ENCODE measurements at places on chromosomes 3 and 15. TPM values are rescaled to one million over a fixed set of nuclear protein-coding genes. Genes with fewer than 3 reads are reported as not detected.

The CYP19A1 gene
- total RNA-seq, result 3.5 TPM

The GUCA1C gene
- total RNA-seq, result not detected

The CAMK2N2 gene
- not detected for total RNA-seq

The SLC24A5 gene
- not detected for total RNA-seq

The CD96 gene
- total RNA-seq, result 0.17 TPM

The THAP10 gene
- total RNA-seq, result 3.4 TPM

The SLC9C1 gene
- total RNA-seq, result 0.17 TPM

DNA sequence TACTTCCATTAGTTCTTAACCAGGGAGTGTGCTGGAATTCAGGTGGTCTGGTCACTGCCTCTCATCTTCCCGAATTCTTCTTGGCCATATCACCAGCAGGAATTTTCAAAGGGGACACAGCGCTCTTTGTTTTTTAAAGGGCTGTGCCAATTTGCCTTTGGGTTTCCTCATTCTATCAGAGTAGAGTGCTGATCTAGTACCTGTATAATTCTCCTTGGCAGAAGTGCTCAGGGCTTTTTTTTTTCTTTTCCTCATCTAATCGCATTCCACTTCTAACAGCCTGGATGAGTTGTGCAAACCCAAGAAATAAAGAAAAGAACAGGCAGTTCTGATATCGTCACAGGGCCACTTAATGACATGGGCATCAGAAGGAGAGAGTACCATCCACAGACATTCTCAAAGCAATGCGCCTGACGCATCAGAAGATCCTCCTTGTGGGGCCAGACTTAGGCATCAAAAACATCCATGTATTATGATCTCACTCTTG is 121.0 kb downstream of the ASB7 start:
- peak overlapping the region; percentile 68 for H3K27ac ChIP-seq
- no peaks in the 10 kb centered on the region for H3K27me3 ChIP-seq
- H3K4me1 ChIP-seq, result peaks cover 14% of the 10 kb centered on the region
- no peak overlapping the region for H3K4me3 ChIP-seq
- no peaks in the 10 kb centered on the region for H3K36me3 ChIP-seq

GRCh38 chr3:175729466-175729865 is 870.3 kb downstream of the NAALADL2 start:
- H3K36me3 ChIP-seq, result no peaks in the 10 kb centered on the region
- H3K27me3 ChIP-seq, result no peaks in the 10 kb centered on the region
- no peak overlapping the region for H3K27ac ChIP-seq
- DNase-seq, result no peak
- H3K4me3 ChIP-seq, result no peak overlapping the region
- no peaks in the 10 kb centered on the region for H3K4me1 ChIP-seq

DNA sequence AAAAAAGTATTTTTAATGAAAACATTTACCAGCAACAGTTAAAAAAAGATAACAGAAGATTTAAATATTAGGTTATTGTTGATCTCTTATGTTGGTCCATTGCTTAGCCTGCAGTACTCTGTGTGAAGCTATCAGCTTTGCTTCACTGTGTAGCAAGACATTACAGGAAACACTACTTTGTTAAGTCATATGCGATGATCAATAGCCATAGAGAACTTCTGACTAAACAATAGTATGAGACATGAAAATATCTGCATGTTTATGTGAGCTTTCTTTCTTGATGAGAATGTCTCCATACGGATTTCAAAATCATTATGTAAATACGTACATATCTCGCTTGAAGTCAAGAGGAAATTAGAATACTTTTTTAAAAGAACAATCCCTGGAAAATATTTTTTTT is 27.0 kb upstream of the CAPN3 start:
- no peaks in the 10 kb centered on the region for H3K27me3 ChIP-seq
- H3K4me3 ChIP-seq, result no peak overlapping the region
- H3K36me3 ChIP-seq, result peaks cover 46% of the 10 kb centered on the region
- H3K4me1 ChIP-seq, result no peaks in the 10 kb centered on the region
- H3K27ac ChIP-seq, result no peak overlapping the region

DNA sequence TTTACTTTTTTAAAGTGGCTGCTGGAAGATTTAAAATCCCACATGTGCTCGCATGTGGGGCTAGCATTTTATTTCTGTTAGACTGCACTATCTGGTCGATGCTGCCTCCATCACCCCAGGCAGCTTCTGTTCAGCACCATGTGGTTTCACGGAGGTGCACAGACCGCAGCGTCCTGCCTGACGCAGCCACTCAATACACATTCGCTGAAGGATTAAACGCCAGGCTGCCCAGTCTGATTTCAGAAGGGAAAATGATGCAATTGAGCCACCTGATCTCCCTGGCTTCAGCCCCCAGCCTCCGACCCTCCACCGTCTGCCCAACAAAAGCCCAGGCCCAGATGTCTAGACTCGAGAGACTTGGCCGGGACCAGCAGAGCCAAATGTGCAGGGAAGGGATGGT is 84.5 kb downstream of the MEGF11 start:
- H3K4me3 ChIP-seq, result no peak overlapping the region
- no peak overlapping the region for H3K27ac ChIP-seq
- no peaks in the 10 kb centered on the region for H3K4me1 ChIP-seq

DNA sequence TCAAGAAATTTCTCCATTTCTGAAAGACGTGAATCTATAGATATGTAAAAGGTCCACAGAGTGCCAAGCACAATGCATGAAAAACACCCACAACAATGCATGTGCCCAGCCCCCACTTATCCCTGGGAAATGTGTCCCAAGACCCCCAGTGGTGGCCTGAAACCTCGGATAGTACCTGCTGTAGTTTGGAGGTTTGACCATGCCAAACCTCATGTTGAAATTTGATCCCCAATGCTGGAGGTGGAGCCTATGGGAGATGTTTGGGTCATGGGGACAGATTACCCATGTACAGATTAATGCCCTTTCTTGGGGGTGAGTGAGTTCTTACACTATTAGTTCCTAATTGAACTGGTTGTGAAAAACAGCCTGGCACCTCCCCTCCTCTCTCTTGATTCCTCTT is 21.4 kb upstream of the MYZAP start:
- H3K27ac ChIP-seq, result no peak overlapping the region
- H3K4me3 ChIP-seq, result no peak overlapping the region
- no peaks in the 10 kb centered on the region for H3K36me3 ChIP-seq
- H3K27me3 ChIP-seq, result no peaks in the 10 kb centered on the region
- no peak for DNase-seq

- H3K27ac ChIP-seq, result no peak overlapping the region
- no peaks in the 10 kb centered on the region for H3K4me1 ChIP-seq
- DNase-seq, result no peak
- H3K27me3 ChIP-seq, result no peaks in the 10 kb centered on the region
- H3K36me3 ChIP-seq, result no peaks in the 10 kb centered on the region
- H3K4me3 ChIP-seq, result no peak overlapping the region
Observed at GRCh38 chr3:147157631-147158030, 248.7 kb downstream of the ZIC4 start.

GRCh38 chr3:16548721-16549120 is 35.2 kb upstream of the RFTN1 start:
- peak; percentile 24 for DNase-seq
- H3K4me3 ChIP-seq, result no peak overlapping the region
- H3K27me3 ChIP-seq, result no peaks in the 10 kb centered on the region
- H3K36me3 ChIP-seq, result no peaks in the 10 kb centered on the region
- H3K4me1 ChIP-seq, result peaks cover 19% of the 10 kb centered on the region

DNA sequence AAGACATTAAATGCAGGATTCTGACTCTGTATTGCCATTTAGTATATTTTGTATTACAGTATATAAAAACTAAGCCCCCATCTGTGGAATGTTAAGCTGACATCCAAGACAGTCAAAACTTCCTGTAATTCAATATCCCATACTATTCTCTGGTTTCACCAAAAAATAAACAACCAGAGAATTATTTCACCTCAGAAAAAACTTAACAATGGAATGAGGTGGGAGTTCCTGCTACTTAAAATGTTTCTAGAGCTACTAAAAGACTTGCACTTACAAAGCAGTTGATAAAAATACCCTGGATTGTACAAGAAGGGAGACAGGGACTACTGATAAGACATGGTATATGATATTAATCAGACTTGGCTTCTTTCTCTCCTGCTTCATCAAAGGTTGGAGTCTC is 8.3 kb downstream of the ARL13B start:
- H3K4me1 ChIP-seq, result no peaks in the 10 kb centered on the region
- H3K27me3 ChIP-seq, result no peaks in the 10 kb centered on the region
- H3K36me3 ChIP-seq, result no peaks in the 10 kb centered on the region
- H3K27ac ChIP-seq, result no peak overlapping the region

GRCh38 chr3:113867506-113867905 is 28.9 kb downstream of the GRAMD1C start:
- H3K4me1 ChIP-seq, result no peaks in the 10 kb centered on the region
- H3K27me3 ChIP-seq, result no peaks in the 10 kb centered on the region
- H3K4me3 ChIP-seq, result no peak overlapping the region
- H3K36me3 ChIP-seq, result no peaks in the 10 kb centered on the region
- no peak overlapping the region for H3K27ac ChIP-seq

- H3K27ac ChIP-seq, result peak overlapping the region; percentile 80
- DNase-seq, result no peak
- H3K4me1 ChIP-seq, result peaks cover 91% of the 10 kb centered on the region
- no peaks in the 10 kb centered on the region for H3K36me3 ChIP-seq
- H3K27me3 ChIP-seq, result no peaks in the 10 kb centered on the region
- no peak overlapping the region for H3K4me3 ChIP-seq
Observed at GRCh38 chr15:67133738-67134066, 68.3 kb downstream of the SMAD3 start.

- no peak overlapping the region for H3K27ac ChIP-seq
- DNase-seq, result no peak
- H3K36me3 ChIP-seq, result no peaks in the 10 kb centered on the region
- H3K4me1 ChIP-seq, result peaks cover 8% of the 10 kb centered on the region
- H3K27me3 ChIP-seq, result no peaks in the 10 kb centered on the region
Observed at GRCh38 chr15:23482764-23483489, 35.9 kb upstream of the GOLGA6L2 start.

- no peaks in the 10 kb centered on the region for H3K4me1 ChIP-seq
- no peaks in the 10 kb centered on the region for H3K36me3 ChIP-seq
- no peak overlapping the region for H3K27ac ChIP-seq
Observed at GRCh38 chr15:76116138-76116885, 56.5 kb downstream of the TMEM266 start.

DNA sequence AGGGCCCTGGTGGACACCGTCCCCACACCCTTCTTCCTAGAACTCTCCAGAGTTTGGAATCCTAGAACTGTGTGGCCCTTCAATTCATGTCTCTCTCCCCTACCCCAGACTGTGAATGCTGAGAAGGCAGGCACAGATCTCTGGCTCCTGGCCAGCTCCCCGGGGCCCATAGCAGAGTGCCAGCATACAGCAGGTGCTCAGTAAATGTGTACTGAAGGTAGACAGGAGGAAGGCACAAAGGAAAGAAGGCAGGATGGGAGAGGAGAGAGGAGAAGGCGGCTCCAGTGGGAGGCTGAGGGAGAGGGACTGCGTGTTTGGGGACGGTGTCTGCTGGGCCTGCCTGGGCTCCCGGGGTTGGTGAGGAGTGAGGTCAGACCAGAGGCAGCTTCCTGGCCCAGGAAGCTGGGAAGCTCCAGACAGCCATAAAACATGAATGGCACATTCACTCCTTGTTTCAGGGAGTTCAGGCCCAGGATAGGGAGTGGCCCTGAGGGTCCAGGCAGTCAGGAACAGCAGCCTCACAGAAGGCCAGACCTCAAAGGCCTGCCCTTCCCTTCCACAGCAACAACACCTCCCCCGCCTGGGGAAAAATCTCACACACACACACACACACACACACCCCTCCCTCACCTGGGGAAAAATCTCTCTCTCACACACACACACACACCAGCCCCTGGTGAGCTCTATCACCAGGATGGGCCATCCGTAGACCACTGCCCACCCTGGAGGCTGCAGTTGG is 137.1 kb upstream of the PRR20G start:
- peaks cover 9% of the 10 kb centered on the region for H3K4me1 ChIP-seq
- H3K27me3 ChIP-seq, result peaks cover 77% of the 10 kb centered on the region
- no peaks in the 10 kb centered on the region for H3K36me3 ChIP-seq
- no peak overlapping the region for H3K27ac ChIP-seq

DNA sequence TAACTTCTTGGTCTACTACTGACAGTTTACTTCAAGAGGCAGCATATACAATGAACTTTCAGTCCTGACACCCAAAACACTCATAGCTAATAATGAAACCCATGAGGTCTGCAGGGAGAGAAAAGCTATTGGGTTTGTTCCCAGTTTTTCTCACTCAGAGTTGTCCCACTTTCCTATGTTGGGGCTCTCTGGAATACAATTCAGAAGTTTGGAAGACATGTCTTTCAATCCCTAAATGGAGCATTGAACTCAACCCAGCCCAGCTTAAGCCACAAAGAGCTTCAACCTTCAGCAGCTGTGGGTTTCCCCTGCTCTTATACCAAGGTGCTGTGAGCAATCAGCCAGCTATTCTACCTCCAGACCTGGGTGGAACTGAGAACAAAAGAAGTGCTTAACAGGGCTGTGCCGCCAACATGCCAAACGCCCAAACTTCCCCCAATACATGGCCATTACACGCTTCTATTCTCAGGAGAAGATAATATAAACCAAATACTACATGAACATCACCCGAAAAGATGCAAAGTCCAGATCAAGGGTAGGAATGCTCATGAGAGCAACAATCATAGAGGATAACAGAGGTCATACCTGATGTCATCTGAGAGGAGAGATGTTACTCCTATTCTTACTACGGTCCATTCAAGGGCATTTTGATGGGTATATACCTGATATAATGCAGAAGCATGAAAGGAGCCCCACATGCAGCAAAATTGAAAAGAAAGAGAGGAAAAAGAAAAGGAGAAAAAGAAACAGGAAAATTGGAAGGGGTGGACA is 131.2 kb upstream of the TGFBR2 start:
- H3K27me3 ChIP-seq, result no peaks in the 10 kb centered on the region
- H3K27ac ChIP-seq, result no peak overlapping the region
- no peaks in the 10 kb centered on the region for H3K36me3 ChIP-seq
- no peak overlapping the region for H3K4me3 ChIP-seq
- no peak for DNase-seq

GRCh38 chr3:50100386-50100785 is 11.7 kb downstream of the RBM5 start:
- peaks cover 100% of the 10 kb centered on the region for H3K36me3 ChIP-seq
- no peak for DNase-seq
- no peaks in the 10 kb centered on the region for H3K27me3 ChIP-seq
- H3K4me1 ChIP-seq, result no peaks in the 10 kb centered on the region
- no peak overlapping the region for H3K27ac ChIP-seq
- no peak overlapping the region for H3K4me3 ChIP-seq

DNA sequence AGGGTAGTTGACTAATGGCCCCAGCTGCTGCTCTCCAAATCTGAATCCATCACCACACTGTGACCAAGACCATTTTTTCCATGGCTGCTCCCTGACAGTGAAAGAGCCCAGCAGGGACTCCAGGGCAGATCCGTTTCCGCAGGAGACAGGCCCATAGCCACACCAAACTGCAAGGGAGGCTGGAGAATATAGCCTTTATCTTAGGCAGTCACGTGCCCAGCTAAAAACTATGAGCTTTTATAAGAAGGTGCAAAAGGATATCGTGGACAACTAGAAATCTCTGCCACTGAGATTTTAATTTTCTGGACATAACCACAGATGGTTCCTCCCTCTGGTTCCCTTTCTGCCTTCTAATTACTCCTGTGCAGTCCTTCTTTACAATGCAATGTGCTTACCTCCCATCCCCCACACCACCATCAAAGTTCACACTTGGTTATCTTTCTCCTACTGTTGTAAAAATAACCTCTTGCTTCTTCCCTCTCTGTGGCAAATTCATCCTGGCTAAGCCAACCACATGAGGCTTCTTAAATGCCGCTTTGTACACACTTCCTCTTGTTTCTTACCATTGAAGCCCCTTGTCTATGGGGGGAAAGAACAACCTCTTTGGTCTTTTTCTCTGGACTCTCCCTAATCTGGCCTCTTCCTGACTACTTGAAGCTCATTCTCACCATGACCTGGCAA is 233.7 kb downstream of the SHQ1 start:
- DNase-seq, result no peak
- no peaks in the 10 kb centered on the region for H3K36me3 ChIP-seq
- H3K27me3 ChIP-seq, result no peaks in the 10 kb centered on the region
- no peak overlapping the region for H3K4me3 ChIP-seq

GRCh38 chr3:50610992-50611463 is 546 bp downstream of the CISH start:
- H3K4me3 ChIP-seq, result peak overlapping the region; percentile 63
- H3K4me1 ChIP-seq, result peaks cover 81% of the 10 kb centered on the region
- H3K27me3 ChIP-seq, result no peaks in the 10 kb centered on the region
- H3K36me3 ChIP-seq, result peaks cover 26% of the 10 kb centered on the region
- peak overlapping the region; percentile 83 for H3K27ac ChIP-seq
